ENCODE measurements at places on chromosomes 16 and 17. TPM values are rescaled to one million over a fixed set of nuclear protein-coding genes. Genes with fewer than 3 reads are reported as not detected.

DNA sequence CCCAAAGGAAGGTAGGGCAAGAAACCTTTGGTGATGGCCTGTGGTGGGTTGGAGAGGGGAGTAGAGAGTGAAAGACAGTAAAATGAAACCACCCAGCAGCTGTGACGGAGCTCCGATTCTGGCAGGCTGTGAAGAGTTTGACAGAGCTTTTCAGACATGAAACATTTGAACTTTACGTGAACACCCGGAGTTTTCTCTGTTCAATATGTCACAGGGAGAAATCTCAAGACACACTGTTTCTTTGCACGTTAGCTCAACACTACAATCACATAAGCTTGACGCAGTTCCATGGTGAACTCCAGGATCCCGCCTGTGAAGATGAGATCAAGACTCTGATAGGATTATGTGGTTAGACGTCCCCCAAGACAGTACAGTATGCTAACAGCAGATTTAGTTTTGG lies 79.6 kb upstream of the CDH11 start:
- no peaks in the 10 kb centered on the region for H3K36me3 ChIP-seq
- H3K4me3 ChIP-seq, result no peak overlapping the region
- no peaks in the 10 kb centered on the region for H3K27me3 ChIP-seq
- H3K27ac ChIP-seq, result no peak overlapping the region

DNA sequence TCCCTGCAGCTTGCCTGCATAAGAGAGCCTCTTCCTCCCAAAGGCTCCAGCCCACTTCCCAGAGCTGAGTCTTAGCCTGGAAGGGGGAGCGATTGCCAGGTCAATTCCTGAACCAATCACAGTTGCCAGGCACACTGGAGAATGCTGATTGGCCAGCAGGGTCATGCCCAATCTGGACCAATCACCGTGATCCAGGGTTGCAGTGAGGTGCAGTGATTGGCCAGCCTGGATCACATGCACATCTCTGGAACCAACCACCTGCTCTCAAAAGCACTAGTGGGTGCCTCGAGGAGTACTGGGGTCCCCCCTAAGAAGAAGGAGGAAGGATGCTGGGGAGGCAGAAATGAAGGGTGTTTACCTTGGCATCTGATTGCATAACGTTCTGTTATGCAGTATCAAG lies 18.4 kb downstream of the NAGPA start:
- H3K27me3 ChIP-seq, result no peaks in the 10 kb centered on the region
- no peak overlapping the region for H3K4me3 ChIP-seq
- no peaks in the 10 kb centered on the region for H3K36me3 ChIP-seq
- H3K4me1 ChIP-seq, result no peaks in the 10 kb centered on the region

GRCh38 chr17:5468075-5468473 lies 708 bp downstream of the DHX33 start:
- no peaks in the 10 kb centered on the region for H3K27me3 ChIP-seq
- no peaks in the 10 kb centered on the region for H3K36me3 ChIP-seq
- peak overlapping the region; percentile 62 for H3K27ac ChIP-seq
- DNase-seq, result no peak
- H3K4me1 ChIP-seq, result peaks cover 27% of the 10 kb centered on the region
- peak overlapping the region; percentile 64 for H3K4me3 ChIP-seq

DNA sequence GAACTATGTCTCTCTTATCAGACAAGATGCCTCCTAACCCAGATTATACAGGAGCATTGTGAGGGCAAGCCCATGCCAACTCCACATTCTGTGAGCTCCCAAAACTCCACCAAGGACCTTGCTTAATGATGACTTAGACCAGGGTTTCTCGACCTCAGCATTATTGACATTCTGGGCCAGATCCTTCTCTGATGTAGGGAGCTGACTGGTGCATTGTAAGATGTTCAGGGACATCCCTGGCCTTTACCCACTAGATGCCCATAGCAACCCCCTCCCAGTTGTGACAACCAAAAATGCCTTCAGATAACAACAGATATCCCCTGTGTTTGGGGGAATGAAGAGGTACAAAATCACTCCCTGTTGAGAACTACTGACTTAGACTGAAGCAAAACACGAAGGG lies 43.6 kb downstream of the HOXB1 start:
- no peaks in the 10 kb centered on the region for H3K36me3 ChIP-seq
- no peak for DNase-seq
- peaks cover under 1% of the 10 kb centered on the region for H3K4me1 ChIP-seq
- no peak overlapping the region for H3K4me3 ChIP-seq
- no peaks in the 10 kb centered on the region for H3K27me3 ChIP-seq

DNA sequence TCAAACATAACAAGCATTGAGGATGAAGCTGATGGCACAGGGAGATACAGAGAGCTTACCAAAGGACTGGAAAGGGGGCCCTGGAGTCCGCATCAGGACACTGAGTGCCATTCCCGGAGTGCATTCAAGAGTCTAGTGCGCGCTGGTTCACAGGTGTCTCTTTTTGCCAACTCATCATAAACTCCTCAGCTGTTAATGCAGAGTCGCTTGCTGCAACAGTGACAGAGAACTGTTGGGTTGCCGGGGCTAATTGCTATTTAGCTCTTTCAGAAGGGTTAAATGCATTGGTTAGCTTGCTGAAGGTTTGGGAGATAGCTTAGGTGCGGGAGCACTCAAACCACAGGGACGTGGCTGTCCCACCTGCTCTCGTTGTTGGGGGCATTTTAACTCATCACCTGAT lies 1091.6 kb upstream of the EEF2KMT start:
- H3K4me1 ChIP-seq, result no peaks in the 10 kb centered on the region
- DNase-seq, result no peak
- H3K27ac ChIP-seq, result no peak overlapping the region

The PLCD3 gene
- 34.1 TPM for total RNA-seq

DNA sequence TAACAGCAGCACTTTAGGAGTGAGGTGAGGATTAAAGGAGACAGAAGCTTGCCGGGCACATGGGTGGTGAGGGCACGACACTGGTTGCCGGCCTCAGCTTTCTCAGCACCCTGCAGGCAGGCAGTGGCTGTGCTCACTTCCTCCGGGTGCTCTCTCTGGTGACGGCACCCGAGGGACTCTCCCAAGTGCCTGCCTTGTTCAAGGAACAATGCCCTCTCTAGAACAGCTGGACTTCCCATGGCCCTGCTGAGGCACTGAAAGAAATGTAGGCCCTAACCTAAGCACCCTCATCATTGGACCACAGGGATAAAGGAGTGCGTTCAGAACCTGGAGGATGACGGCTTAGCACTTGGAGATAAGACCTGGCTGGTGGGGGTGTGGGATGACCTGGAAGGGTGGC lies 72.7 kb downstream of the N4BP1 start:
- peaks cover 19% of the 10 kb centered on the region for H3K36me3 ChIP-seq
- H3K4me3 ChIP-seq, result no peak overlapping the region
- no peaks in the 10 kb centered on the region for H3K27me3 ChIP-seq
- DNase-seq, result peak; percentile 84
- peaks cover 63% of the 10 kb centered on the region for H3K4me1 ChIP-seq
